Upper lobe of left lung (tissue), 6 donors: ENCODE measurements at places on chromosomes 6 and 20. TPM values are rescaled to one million over a fixed set of nuclear protein-coding genes. Genes with fewer than 3 reads are reported as not detected.
A peak's percentile ranks its signal among the peaks of the same experiment; 100 is the strongest.

DNA sequence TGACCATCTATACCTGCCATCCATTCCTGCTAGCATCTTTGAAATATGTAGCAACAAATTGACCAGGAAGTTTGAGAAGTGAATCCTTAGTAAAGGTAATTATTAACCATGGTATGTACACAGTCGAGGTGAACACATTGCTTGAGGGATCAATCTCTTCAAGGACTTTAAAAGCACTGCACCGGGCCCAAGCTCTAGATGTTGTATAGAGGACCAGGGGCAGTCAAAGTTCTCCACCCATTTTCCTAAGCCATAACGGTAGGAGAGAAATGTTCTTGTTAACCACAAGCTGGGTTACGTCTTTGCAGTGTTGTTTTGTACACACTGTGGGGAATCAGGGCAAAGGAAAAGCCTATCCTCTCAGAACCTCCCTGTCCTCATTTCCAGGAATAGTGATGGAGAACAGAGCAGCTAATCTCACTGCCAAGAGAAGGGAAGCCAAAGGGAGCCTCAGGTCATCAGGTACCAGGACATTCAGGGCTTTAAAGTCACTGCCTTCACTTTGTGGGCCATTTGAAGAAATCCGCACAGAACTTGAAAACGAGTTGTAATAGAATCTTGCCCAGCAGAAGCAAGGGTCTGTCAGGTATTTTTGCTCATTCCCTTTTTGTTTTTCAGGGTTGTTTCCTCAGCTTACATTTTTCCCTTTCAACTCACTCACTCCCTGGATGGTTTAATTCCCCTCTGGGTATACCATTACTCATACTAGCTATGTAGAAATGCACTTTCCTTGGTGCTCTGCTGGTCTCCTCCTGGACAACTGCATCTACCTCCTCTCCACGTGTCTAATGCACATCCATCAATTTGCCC lies 5.3 kb upstream of the PM20D2 start:
- no peak overlapping the region for H3K27ac ChIP-seq
- no peak overlapping the region for H3K4me3 ChIP-seq
- no peaks in the 10 kb centered on the region for H3K36me3 ChIP-seq
- H3K4me1 ChIP-seq: peaks cover 5% of the 10 kb centered on the region

DNA sequence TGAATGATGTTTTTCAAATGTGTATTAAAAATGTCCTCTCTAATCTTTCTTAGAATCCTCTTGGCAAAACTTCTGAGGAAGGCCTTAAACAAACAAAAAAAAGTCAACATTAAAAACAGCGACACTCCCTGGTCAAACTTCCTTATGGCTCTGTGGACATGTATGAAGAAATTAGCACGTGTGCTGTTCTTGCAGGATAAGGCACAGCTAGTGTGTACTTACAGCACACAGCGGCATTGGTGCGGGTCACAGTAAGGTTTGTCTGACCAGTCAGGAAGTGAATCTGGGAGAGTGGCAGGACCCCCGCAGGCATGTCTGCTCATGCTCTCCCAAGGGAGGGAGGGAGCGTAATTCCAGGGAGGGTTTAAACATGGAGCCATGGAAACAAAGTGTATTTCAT lies 38.8 kb downstream of the SLC22A1 start:
- H3K27ac ChIP-seq: no peak overlapping the region
- H3K4me1 ChIP-seq: peaks cover 7% of the 10 kb centered on the region
- no peak overlapping the region for H3K4me3 ChIP-seq
- DNase-seq: peak; percentile 37
- no peaks in the 10 kb centered on the region for H3K36me3 ChIP-seq
- H3K27me3 ChIP-seq: no peaks in the 10 kb centered on the region

DNA sequence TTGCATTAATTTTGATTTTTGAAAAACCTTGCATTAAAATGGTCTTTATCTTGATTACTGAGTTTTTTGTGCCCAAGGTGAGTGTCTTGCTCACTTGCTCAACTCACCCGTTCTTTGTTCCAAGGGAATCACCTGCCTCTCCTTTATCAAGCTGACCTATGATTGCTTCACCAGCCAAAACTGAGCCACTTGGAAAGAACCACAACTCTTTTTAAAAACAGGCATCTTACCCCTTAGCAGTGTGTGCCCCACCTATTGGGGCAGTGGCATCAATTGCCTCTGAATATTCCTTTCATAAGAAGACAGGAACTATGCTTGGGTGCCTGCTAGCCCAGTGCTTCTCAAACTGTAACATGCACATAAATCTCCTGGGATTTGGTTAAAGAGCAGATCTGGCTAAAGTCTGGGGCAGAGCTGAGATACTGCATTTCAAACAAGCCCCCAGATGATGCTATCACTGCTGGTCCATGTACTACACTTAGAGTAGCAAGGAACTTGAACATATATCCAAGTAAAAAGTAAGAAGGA lies 3.3 kb upstream of the STK38 start:
- peaks cover 12% of the 10 kb centered on the region for H3K4me1 ChIP-seq
- H3K27ac ChIP-seq: no peak overlapping the region
- no peaks in the 10 kb centered on the region for H3K27me3 ChIP-seq
- DNase-seq: no peak

- no peak overlapping the region for H3K4me3 ChIP-seq
- DNase-seq: no peak
- H3K36me3 ChIP-seq: no peaks in the 10 kb centered on the region
- no peaks in the 10 kb centered on the region for H3K27me3 ChIP-seq
- peak overlapping the region; percentile 48 for H3K27ac ChIP-seq
These were observed 79.2 kb upstream of the RIPOR2 start for GRCh38 chr6:25014791-25015560.

- H3K4me1 ChIP-seq: no peaks in the 10 kb centered on the region
- DNase-seq: no peak
- H3K27ac ChIP-seq: no peak overlapping the region
- no peak overlapping the region for H3K4me3 ChIP-seq
These were observed 35.2 kb upstream of the ZSCAN23 start for GRCh38 chr6:28478518-28478917.

The EEF1A2 gene
- 0.86 TPM for total RNA-seq

The BPI gene
- total RNA-seq: 0.51 TPM

The FRS3 gene
- total RNA-seq: 4.1 TPM
